ENCODE measurements at places on chromosomes 4 and X.

- no peak for DNase-seq
These were observed 158.2 kb downstream of the SPRY1 start for GRCh38 chr4:123554801-123555232.

DNA sequence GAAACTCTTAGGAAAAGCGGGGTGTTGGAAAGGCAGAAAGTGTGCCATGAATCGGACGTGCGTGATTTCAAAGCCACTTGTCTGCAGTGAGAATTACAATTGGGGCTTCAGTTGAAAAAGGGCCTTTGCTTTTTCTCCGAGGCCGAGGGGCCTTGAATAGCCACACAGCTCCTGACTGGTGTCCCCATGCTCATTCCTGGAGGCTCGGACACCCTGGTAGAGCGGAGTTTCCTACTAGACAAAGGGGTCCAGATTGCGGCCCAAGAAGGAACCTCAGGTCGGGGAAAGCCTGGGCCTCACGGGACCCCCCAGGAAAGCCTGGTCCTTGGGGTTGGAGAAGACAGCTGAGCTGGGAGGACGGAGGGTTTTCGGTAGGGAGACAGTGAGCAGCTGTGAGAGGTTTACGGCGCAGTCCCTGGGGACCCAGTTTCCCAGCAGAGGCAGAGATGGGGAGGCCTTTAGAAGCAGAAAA lies 3.0 kb upstream of the SHOX start:
- no peak for DNase-seq

GRCh38 chrX:9495496-9495895 lies 30.6 kb downstream of the TBL1X start:
- no peak for DNase-seq

- DNase-seq: no peak
These were observed 14.2 kb downstream of the NUDT6 start for GRCh38 chr4:122908223-122908622.

Measured in nephron progenitor cell (in vitro differentiated cells).